ENCODE measurements at places on chromosomes 6 and 20.

DNA sequence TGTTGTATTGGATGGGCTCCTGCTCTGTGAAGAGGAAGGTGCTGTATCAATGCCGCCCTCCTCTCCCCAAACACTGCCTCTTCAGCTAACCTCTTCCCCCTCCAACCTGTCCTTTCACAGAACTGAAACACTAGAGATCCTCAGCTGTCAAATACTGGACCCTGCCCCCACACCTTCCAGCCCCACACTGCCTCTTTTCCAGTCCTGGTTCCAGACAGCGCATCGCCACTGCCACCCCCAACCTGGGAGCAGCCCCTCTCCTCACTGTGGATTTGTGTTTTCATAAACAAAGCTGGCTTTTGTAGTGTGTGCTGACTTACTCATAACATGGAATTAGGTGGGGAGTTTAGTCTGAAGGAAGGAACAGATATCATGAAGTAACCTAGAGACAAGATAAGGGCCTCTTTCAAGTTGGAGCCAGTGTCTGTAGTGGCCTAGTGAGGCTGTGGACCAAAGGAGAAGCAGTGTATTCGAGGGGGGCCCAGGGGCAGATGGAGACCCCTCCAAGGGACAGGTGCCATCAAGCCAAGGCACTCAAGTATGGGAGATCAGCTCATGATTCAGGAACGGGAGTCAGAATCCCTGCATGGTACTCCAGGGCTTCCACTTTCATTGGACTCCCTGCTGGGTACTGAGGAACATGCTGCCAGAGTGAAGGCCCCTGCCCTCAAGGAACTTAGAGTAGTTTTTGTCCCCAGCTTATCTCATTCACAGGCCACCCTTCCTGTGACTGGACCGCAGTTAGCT, 2.1 kb downstream of the SCUBE3 start:
- DNase-seq = no peak

GRCh38 chr20:7496394-7496991, 443.8 kb downstream of the HAO1 start:
- no peak for DNase-seq

DNA sequence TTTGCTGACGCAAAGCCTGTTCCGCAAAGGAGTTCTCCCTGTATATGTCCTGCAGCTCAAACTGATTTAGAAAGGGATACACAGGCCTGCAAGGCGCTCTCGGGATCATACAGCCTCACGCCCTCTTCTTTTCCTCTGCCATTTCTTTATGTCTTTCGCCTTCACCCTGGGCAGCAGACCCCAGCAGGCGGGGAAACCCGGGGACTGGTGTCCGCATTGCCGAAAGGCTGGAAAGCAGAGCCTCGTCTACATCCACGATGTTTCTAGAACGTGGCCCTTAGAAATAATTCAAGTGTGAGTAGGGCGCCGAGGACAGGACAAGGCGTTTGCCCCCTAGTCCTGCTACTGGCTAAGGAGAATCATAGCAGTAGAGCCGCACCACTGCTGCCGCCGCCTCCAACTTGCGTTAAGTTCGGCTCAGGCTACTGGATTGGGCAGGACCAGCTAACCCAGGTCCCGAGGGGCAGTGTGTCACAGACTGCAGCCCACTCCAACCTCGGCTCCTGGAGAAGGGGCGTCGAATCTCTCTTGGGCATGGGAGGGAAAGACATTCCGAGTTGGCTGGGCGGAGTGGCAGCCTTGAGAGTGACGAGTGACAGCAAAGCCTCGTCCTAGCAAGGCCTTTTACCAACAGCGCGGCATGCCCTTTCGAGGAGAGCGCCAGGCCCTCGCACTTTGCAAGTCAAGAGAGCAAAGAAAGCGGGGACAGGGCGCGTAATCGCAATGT, 2.6 kb upstream of the TBX18 start:
- no peak for DNase-seq

DNA sequence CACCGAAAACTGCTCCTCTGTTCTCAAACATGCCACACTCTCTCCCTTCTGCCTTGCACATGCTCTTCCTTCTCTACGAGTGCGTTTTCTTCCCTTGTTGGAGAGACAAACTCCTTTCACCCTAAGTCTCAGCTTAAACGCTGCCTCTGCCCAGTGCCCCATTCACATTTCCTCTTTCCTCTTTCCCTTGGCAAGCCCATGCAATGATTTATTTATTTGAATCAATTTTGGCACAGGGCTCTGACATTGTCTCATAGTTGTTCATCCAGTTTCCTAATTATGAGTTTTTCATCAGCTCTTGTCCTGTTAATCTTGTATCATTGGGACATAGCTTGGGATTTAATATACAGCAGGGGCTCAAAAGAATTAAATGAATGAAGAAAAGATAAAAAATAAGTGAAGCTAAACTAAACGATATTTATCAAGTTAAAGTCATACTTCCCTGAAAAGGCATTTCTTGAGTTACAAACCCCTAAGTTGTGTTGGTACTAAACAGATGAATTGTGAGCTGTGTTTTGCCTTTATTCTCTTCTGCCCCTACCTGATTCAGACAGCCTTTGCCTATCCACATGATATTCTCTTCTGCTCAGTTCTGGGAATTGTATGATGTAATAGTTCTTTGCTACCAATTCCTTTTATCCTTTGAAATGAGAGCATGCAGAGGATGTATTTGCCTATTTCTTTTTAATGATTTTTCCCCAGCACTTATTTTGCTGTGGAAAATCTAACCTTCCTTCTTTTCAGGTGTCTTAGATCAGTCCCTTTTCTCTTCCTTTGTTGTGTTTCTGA, 704.4 kb downstream of the UTRN start:
- DNase-seq = no peak

DNA sequence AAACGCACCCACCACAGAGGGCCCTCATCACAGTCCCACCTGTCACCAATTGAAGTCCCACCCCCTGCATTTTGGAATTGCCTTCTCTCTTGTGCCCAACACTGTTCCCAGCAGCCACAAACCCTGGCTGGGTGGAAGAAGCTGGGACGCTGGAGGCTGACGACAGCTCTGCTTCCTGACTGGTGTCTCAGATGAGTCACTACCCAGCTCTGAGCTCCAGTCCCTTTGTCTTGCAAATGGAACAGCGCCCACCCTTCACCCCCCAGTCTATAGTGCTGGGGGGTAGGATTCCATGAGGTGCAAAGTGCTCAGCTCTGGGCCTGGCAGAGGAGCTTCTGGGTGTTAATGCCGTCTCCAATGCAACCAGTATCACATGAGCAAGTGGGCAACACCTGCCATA, 85.3 kb downstream of the DLGAP4 start:
- DNase-seq = no peak

DNA sequence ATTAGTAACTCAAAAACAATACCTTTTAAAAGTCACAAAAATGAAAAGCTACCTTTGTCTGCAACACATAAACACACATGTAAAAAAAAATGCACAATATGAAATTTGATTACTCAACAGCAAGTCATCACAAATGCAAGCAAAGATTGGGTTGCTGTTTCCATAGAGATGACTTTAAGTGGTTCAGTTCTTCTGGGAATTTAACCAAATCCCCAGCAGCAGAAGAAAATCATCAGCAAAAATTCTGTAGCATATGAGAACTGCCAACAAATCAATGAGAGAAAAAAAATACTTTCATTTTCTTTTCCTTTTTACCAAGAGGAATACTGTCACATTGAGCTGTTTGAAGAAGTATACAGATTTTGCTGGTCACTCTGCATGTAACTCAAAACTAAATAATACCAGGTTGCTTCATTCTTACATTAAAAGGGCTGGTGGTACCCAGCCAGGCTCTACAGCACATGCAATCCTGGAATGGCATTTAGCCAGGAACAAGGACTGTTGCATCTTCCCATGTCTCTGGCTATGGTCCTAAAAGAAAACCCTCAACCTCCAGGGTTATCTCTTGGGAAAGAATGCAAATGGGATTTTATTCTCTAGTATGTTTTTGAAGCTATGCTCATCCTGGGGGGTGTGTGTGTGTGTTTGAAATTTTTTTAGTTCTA, 158.3 kb downstream of the OPRM1 start:
- DNase-seq = no peak

DNA sequence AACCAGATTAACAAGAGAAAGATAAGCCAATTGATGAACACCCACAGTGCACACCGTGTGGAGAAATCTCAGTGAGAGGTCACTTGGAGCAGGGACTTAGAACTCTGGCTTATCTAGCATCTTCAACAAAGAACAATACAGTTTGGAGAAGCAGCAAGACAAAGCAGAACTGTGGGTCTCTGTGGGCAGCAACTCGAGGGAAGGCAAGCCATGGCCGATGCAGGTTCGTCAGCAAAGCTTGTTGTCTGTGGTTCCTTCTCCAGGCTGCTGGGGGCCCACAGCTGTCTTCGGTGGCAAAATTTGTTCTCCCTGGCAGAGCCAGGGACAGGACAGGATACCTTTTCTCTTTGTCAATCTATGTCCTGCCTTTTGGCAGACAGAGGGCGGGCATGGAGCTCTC, 22.1 kb downstream of the RPP40 start:
- DNase-seq = no peak

DNA sequence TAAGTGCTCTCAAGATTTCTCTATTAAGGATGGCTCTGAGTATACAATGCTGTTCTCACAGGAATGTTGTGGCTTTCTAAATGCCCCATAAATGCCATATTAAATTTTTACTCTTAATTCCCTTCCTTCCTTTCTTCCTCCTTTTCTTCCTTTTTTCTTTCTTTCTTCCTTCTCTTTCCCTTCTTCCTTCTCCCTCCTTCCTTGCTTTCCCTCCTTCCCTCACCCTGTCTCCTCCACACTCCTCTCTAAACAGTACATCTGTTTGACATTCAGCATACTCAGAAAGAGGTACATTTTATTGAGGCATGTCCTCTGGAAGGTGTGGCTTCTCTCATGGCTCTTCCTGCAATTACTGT, 433 bp upstream of the SLC17A1 start:
- no peak for DNase-seq
